ENCODE measurements at places on chromosomes 2 and 18. TPM values are rescaled to one million over a fixed set of nuclear protein-coding genes. Genes with fewer than 3 reads are reported as not detected.

MOCOS gene
- 13.4 TPM for total RNA-seq

TRABD2A gene
- 20.9 TPM for total RNA-seq

TMEM198 gene
- 5.9 TPM for total RNA-seq

PRSS56 gene
- total RNA-seq, result not detected

KDSR gene
- total RNA-seq, result 23.7 TPM

UGT1A3 gene
- total RNA-seq, result not detected

PRKD3 gene
- total RNA-seq, result 52.4 TPM

ANKZF1 gene
- 21.3 TPM for total RNA-seq

MYOM1 gene
- 0.05 TPM for total RNA-seq

EVX2 gene
- total RNA-seq, result not detected

PPP1CB gene
- total RNA-seq, result 180 TPM

ERBB4 gene
- total RNA-seq, result 0.07 TPM

SULT1C4 gene
- not detected for total RNA-seq

GAD1 gene
- total RNA-seq, result 3.2 TPM

AMER3 gene
- total RNA-seq, result not detected

MAP3K19 gene
- total RNA-seq, result not detected

TSPYL6 gene
- total RNA-seq, result not detected

CFAP65 gene
- not detected for total RNA-seq

NLRC4 gene
- total RNA-seq, result not detected

CRACDL gene
- total RNA-seq, result not detected

DOCK10 gene
- total RNA-seq, result 3.4 TPM

TNS1 gene
- 17.6 TPM for total RNA-seq

TRIM54 gene
- 2.1 TPM for total RNA-seq

SH3RF3 gene
- total RNA-seq, result 0.82 TPM

SERPINB4 gene
- not detected for total RNA-seq

BOLL gene
- total RNA-seq, result not detected
